ENCODE measurements at places on chromosomes 3 and 15. TPM values are rescaled to one million over a fixed set of nuclear protein-coding genes. Genes with fewer than 3 reads are reported as not detected.
A peak's percentile ranks its signal among the peaks of the same experiment; 100 is the strongest.

DNA sequence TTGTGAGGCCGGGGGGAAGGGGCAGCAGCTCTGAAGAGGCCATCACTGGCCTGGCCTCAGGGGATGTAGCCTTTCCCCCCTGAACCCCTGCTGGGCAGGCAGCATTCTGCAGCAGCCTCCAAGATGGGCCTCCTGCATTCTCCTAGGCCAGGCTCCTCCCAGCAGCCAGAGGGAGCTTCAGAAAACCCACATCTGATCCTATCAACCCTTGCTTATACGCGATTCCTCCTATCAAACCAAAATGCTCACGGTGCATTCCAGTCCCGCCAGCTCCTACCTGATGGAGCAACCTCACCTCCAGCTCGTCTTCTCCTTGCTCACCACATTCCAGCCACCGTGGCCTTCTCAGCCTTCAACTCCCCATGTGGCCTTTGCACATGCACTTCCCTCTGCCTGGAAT, 85.7 kb downstream of the MEGF11 start:
- DNase-seq: no peak

GRCh38 chr15:79724312-79724711, 172.5 kb downstream of the MTHFS start:
- DNase-seq: no peak

DNA sequence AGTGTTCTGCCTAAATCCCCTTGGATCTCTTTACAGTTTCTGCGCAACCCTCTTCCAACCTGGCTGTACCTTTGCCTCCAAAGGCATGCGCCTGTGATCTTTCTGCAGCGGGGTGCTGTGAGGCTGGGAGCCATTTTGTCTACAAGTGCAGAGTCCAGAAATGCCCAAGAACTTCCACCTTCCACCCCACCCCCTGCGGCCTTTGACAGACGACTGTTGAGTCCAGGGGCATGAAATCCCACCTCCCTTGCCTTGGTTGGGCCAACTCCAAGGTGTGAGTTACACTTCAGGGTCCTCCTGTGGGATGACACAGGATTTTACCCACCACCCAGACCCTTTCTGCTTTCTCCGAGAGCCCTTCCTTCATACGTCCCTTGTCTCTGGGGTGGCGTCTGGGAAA, 24.1 kb downstream of the HRH1 start:
- no peak for DNase-seq

GRCh38 chr3:141452045-141452444, 34.8 kb upstream of the RASA2 start:
- no peak for DNase-seq

DNA sequence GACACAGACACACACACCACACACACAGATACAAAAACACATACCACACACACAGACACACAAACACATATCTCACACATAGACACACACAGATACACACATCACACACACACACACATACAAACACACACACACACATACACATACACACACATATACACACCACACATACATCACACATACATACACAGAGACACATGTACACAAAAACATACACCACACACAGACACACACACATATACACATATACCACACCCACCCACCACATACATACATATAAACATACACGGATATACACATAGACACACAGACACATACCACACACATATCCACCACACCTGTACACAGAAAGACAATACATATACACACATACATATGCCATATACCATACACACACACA, 66.7 kb downstream of the RASGRF1 start:
- DNase-seq: no peak

DNA sequence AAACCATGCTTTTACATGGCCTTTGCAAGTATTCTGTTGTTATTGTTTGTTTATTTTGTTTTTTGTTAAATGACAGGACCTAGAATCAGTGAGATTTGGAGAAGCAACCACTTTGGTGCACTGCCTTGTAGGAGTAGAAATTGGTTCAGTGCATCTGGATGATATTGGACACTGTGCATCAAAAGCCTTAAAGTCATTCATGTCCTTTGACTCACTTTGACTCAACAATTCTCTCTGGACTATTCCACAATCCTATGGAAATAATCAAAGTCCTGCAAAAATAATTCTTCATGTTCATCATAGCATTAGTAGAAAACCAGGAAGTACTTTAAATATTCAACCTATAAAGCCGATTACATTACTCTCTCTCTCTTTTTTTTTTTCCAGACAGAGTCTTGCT, 224.8 kb downstream of the ABHD5 start:
- no peak for DNase-seq

Gene GPR160
- total RNA-seq: 0.54 TPM

DNA sequence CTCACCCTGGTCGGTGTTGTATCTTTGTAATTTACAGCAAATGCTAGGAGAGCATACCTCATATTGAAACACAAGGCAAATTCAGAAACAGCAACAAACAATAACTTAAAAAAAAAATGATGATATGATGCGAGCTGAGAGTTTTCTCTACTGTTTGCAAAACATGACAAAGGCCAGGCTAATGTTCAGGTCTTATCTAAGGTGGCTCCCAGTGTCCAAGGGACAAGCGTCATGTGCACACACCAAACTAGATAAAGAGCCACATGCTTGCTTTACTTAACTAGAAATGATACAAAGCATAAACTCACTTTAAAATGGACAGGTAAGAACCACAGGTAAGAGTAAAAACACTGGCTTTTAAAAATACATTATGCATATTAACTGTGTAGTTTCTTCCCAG, 375.9 kb downstream of the FOXP1 start:
- DNase-seq: no peak

GRCh38 chr3:139355476-139355875, 11.7 kb downstream of the MRPS22 start:
- DNase-seq: peak; percentile 42

DNA sequence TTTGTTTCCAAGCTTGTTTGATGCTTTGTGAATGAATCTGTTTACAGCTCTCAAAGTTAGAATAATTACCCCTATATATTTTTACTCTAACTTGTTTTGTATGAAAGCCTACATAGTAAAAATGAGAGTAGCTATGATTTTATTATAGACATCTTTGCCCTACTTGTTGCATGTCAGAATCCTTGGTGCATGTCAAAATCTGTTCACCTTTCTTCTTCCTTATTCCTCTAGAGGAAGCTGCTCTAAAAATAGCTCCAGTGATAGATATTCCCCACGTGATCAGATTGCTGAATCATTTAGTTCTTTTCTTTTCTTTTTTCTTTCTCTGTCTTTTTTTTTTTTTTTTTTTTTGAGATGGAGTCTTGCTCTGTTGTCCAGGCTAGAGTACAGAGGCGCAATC, 39.8 kb downstream of the LRRC49 start:
- DNase-seq: no peak

DNA sequence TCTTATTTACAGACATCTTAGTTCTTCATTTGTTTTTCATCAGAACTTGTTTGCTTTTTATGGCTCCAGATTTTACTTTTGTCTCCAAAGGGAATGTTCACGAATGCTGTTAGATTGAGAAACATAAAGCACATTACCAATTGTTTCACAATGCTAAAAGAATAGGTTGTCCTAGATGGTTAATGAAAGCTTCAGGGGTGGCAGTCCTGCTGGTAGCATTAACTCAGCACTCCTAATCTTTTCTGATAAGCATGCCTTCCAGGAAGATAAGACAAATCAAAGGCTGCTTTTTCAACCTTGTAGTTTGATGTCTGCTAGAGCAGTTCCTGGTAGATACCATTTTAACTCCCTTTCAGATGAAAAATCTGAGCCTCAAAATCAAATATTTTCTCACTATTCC, 619.4 kb downstream of the PYDC2 start:
- DNase-seq: no peak

DNA sequence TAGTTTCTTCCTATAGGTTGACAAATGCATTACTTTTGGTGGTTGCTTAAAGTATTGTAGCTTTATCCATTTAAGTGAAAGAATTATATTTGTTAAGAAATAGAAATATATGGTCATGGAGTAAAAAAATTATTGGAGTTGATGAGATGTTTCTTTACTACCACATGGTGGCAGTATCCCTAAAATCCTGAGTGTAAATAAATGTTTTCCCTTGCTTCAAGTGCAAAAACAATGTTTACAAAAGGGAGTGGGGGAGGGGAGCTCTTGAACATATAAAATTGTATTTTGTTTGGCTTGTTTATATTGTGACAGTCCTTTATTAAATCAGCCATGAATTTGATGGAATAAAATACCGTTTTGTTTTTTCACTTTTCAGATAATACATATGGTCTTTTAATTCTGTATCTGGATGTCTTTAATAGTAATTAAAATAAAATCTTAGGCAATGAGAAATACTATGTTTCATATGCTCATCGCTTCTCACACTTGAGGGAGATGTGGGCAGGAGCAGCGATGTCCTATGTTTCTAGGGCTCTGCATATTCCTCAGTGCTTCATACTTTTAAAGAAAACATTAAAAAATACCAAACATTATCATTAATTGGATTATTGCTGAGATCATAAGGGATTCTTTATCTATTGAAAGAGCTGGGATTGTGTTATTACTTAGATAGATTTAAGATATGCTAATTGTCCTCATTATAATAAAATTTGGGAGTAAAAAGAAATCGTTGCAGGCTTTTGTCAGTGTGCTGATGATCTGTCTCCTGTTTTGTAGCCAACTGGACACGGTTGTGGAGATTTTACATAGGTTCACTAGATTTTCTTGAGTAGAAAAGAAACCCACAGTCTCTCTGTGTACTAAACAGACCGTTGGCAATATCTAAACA, 349.7 kb downstream of the TUSC7 start:
- no peak for DNase-seq

DNA sequence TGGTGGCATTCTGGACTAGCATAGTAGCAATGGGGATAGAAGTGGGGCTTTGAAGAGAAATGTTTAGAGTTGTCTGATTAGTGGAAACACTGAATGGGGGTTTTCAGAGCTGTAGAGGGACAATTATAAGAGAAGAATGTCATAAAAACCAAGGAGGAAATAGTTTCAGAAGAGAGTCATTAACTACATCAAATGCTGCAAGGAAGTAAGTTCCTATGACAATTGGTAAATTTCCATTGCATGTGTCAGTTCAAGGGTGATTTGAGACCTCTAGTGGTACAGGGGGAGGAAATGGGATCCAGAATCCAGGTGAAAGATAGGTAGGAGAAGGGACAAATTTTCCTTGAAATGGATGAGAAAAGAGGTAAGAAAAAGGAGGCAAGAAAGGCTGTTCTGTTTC, 68.3 kb upstream of the TBC1D5 start:
- DNase-seq: no peak

Gene RAB7A
- 240 TPM for total RNA-seq

GRCh38 chr15:90623854-90624253, 93.3 kb upstream of the BLM start:
- DNase-seq: no peak

Gene NEK10
- 11.7 TPM for total RNA-seq

Gene ISLR
- 11.6 TPM for total RNA-seq

- no peak for DNase-seq
These were observed 8.1 kb downstream of the PGBD4 start for GRCh38 chr15:34109797-34110663.

Gene ACTC1
- 12,822 TPM for total RNA-seq

DNA sequence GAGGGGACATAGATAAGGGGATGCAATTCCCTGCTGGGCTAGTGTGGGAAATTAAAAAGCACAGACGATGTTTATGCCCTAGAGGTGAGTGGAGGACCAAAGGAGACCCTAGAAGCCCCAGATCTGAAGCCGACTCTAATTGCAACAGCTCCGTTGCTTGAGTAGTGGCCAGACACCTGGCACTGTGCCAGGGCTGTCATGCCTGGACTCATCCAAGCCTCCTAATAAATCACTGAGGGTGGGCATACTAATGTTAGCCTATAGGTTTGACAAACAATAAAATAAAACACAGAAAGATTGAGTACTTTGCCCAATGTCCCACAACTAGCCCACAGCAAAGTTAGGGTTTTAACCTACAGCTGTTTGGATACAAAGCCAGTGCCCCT, 25.4 kb upstream of the MRPS22 start:
- no peak for DNase-seq

DNA sequence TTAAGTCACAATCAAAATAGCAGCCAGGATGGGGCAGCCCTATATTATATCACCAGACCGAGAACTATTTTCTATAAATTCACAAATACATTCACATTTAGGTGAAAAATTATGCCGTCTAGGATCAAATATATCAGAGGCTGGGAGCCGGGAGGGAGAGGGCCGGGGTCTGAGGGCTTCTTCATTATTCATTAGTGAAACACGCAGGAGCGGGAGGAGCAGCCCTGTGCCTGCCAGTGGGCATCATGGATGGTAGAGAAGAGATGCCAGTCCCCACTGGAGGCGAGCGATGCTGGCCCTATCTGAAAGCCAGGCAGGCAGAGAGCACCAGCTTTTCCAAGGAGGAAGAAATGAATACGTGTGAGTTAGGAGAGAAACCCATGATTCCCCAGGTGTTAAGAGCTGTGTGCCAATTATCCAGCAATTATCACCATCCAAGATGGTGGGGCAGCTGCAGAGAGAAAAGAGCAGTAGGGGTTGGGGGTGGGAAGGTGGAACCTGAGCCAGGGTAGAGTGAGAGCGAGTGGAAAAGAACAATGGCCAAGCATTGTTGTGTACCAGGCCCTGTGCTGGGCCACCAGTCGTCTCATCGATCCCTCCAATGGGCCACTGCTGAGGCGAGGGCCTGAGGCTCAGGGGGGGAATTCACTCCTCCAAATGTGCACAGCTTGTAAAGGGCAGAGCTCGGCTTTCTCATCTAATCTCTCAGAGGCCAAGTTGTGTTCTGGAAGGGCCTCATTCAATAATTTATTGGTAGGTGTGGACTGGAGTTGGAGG, 261.3 kb upstream of the TLE3 start:
- no peak for DNase-seq

- DNase-seq: no peak
These were observed 301.7 kb upstream of the UMPS start for GRCh38 chr3:124428372-124429128.

Gene DGKG
- 30.8 TPM for total RNA-seq

- DNase-seq: no peak
These were observed 66.1 kb upstream of the MEX3B start for GRCh38 chr15:82111918-82112317.

Gene TM4SF18
- 13.2 TPM for total RNA-seq

GRCh38 chr15:57312318-57313133, 63.8 kb upstream of the CGNL1 start:
- DNase-seq: no peak

DNA sequence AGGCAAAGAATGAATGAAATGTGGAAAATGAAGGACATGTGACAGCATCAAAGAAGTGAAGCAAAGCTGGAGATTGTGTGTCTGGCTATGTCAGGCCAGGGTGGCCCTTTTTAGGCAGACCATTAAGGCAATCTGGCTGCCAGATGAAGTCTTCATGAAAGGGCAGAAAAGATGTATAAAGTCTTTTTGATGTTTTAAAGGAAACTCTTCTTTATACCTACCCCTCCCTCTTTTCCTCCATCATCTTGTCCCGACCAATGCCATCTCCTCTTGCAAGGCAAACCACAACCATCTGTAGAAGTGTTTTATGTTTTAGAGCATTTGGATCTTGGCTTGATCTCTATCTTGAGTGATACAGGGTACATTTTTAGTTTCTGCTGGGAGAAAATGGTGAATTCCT, 259.2 kb downstream of the LSAMP start:
- no peak for DNase-seq

DNA sequence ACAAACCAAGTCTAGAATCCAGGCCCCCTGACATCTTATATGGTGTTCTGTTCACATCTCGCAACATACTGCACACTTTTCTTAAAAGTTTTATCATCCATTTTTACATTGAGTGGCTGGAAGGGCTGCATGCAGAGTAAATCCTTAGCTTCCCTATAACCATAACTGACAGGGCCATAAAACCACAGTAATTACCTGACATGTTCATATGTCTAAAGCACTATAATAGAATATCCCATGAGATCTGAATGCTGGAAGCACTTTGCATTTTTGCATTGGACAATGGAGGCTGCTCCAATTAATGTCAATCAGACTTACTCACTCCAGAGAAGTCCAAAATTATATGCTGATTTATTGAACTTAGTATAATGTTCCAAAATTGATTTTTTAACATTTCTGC, 86.6 kb upstream of the HES1 start:
- no peak for DNase-seq

Measured in Right ventricle myocardium superior (tissue), 1 donor.